ENCODE measurements at places on chromosomes 5 and 9.

GRCh38 chr9:114852050-114852594 is 46.3 kb upstream of the TNFSF15 start:
- H3K27me3 ChIP-seq: no peaks in the 10 kb centered on the region
- no peak for DNase-seq
- H3K4me1 ChIP-seq: no peaks in the 10 kb centered on the region
- H3K4me3 ChIP-seq: no peak overlapping the region
- no peaks in the 10 kb centered on the region for H3K36me3 ChIP-seq

DNA sequence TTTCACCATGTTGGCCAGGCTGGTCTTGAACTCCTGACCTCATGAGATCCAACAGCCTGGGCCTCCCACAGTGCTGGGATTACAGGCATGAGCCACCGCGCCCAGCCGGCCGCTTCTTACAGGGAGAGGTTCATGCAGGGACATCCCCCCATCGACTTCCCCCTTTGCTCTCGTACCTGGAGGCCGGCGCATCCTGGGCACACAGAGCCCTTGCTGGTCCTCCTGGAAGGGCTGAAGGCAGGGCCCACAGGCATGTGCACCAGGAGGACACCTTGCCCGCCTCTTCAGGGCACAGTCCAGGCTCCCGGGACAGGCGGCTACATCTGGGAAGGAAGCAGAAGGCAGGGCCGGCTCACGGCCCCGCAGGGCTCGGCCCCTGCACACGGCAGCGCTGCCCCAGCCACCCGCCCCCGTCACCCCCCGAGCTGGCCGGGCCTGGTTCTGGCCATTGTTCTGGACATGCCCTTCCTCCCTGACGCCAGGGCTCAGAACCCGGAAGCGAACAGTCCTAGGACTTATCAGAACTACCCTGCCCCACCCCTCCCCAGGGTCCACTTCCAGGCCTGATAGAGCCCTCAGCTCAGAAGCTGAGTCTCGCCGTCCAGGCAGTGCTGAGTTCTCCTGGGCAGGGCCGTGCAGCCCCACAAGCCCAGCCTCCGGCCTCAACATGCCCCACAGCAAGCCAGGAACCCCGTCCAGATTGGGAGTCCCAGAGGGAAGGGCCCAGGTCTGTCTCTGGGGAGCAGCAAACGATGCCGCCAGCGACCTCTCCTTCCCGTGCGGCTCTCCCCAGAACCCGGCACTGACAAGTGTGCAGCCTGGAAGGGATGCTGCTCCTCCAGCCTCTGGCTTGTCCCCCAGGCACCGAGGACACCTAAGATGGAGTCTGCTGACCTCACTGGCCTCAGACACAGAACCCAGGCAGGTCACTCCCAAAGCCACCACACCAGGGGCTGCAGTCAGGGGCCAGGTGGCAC is 2.9 kb downstream of the NPDC1 start:
- H3K4me3 ChIP-seq: no peak overlapping the region
- peaks cover 40% of the 10 kb centered on the region for H3K27me3 ChIP-seq
- peaks cover 35% of the 10 kb centered on the region for H3K4me1 ChIP-seq
- no peak overlapping the region for H3K27ac ChIP-seq

GRCh38 chr5:142841511-142842265 is 71.5 kb downstream of the ARHGAP26 start:
- no peak for DNase-seq
- no peaks in the 10 kb centered on the region for H3K36me3 ChIP-seq
- no peaks in the 10 kb centered on the region for H3K27me3 ChIP-seq
- peaks cover 18% of the 10 kb centered on the region for H3K4me1 ChIP-seq
- no peak overlapping the region for H3K4me3 ChIP-seq

DNA sequence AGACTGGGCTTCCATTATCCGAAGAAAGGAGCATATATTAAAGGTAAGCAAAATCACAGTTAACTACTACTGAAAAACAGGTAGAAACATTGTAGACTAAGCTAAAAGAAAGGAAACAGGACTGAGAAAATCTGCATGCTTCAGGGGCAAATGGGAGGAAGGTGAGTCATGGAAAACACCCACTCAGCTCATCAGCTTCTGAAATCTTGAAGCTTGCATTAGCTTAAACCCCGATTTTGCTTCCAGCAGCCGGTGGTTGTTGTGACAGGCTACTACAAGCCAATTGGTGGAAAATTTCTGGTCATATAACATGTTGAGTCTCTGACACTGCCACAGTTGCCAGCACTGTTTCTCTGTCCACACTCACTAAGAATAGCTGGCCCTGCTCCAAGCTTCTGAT is 179.6 kb upstream of the PUM3 start:
- no peaks in the 10 kb centered on the region for H3K36me3 ChIP-seq
- H3K27me3 ChIP-seq: no peaks in the 10 kb centered on the region
- no peak overlapping the region for H3K4me3 ChIP-seq
- no peaks in the 10 kb centered on the region for H3K4me1 ChIP-seq
- DNase-seq: no peak

- no peaks in the 10 kb centered on the region for H3K4me1 ChIP-seq
- no peak for DNase-seq
- no peaks in the 10 kb centered on the region for H3K27me3 ChIP-seq
- H3K27ac ChIP-seq: no peak overlapping the region
- no peaks in the 10 kb centered on the region for H3K36me3 ChIP-seq
- no peak overlapping the region for H3K4me3 ChIP-seq
These were observed 144.8 kb upstream of the PIK3R1 start for GRCh38 chr5:68070591-68071281.

GRCh38 chr9:129517006-129517405 is 103.9 kb downstream of the C9orf50 start:
- H3K27ac ChIP-seq: no peak overlapping the region
- no peaks in the 10 kb centered on the region for H3K36me3 ChIP-seq
- no peak for DNase-seq
- H3K4me1 ChIP-seq: no peaks in the 10 kb centered on the region

- H3K27me3 ChIP-seq: no peaks in the 10 kb centered on the region
- no peak overlapping the region for H3K27ac ChIP-seq
- H3K36me3 ChIP-seq: no peaks in the 10 kb centered on the region
- no peak overlapping the region for H3K4me3 ChIP-seq
These were observed 205.9 kb downstream of the EFNA5 start for GRCh38 chr5:107464876-107465275.
